ENCODE measurements at places on chromosomes 11 and 22.

GRCh38 chr11:122917311-122917710, 34.8 kb downstream of the JHY start:
- DNase-seq, result no peak

DNA sequence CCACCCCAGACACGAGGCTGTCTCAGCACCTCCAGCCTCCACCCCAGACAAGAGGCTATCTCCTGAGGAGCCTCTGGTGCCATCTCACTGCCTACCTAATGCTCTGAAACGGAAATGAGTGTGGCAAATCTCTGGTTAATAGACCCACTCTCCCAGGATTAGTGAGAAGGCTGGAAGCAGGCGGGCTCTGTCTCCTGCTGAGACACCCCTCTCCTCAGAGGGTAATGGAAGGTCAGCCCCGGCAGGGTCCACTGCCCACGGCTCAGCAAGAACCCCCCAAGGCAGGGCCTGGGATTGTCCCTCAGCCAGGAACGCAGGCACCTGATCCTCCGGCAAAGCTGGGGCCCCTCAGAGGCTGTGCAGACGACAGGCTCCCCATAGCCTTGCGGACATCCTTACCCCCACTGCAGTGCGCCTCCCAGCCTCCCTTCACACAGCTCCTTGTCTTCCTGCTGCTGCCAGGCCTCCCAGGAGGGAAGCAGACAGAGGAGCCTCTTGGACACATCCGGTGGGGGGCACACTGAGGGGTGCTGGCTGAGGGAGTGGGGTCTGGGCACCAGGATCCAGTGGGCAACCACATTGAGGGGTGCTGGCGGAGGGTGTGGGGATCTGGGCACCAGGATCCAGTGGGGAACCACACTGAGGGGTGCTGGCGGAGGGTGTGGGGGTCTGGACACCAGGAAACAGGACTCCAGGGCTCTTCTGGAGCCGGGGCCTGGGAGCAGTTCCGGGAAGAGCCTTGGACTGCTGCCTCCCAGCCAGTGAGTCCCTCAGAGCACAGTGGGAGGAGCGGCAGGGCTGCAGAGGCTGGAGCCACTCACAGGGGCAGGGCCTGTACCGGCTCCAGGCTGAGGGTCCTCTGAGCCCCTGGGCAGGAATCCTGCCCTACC, 13.1 kb downstream of the CHID1 start:
- DNase-seq, result no peak

DNA sequence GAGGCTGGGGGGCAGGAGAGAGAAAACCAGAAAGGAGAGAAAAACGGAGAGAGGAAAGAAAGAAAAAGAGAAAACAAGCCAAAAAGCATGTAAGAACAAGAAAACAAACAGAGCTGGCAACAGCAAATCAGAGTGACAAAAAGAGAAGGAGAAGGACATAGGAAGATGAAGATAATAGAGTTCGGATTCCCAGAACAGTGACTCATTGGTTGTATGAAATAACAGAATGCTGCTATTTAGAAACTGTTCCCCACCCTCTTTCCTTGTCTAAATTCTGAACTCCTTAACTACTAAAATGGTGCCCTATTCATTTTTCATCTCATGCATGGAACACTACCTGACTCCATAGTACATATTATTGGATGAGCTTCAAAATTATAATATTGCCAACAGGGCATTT, 317.4 kb downstream of the C11orf87 start:
- no peak for DNase-seq

- DNase-seq, result no peak
Measured at GRCh38 chr11:35066030-35066429, 72.9 kb upstream of the CD44 start.

GRCh38 chr22:30392661-30393321, 4.0 kb upstream of the SEC14L2 start:
- no peak for DNase-seq

DNA sequence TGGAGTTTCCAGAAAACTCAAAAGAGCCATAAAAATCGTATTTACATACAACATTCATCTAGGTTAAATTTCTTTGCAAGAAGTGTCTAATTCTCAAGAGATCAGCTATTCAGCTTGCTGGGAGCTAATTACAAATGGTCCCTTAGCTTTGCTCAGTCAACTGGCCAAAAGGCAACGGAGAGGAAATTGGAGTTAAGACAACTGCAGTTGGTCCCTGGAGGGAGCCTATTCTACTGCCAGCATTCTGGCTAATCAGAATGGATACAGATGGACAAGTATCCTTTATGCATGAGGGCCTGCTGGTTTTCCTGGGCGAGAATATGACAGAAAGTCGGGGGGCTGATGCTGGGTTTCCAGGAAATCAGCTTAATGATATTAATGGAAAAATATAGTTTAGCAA, 45.5 kb downstream of the KCNJ1 start:
- DNase-seq, result no peak

DNA sequence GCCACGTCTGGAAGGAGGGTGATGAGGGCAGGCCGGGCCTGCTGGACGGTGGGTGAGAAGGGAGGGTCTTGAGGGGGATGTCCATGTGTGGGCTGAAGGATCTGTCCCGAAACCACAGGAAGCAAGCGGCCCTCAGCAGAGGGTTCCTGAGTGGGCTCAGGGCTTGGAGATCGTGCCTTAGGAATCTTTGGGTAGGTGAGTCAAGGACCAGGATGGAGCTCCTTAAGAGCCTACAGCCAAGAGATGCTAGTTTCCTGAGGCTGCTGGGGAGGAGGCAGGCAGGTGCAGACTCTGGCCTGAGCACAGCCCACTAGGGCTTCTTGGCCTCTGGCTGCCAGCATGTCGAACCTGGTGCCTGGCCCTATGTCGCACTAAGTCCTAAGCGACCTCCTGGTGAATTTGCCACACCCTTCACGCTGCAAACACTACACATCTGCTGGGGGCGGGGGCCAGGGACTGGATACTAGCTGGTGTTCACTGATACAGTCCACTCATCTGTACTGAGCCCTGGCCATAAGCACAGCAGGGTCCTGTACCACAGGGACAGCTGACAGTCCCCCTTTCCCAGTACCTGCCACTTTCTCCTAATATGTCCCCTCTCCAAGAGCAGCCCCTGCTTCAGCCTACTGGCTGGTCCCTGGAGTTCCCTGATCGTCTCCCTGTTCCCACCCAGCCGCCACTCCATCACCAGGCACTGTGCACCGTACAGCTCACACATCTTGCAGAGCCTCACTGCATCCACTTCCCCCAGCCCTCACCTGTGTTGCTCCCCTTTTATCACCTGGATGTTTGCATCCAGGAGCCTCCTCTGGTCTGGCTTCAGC, 19.5 kb downstream of the GNAZ start:
- no peak for DNase-seq

GRCh38 chr11:78851878-78852586, 277.4 kb upstream of the NARS2 start:
- DNase-seq, result no peak

DNA sequence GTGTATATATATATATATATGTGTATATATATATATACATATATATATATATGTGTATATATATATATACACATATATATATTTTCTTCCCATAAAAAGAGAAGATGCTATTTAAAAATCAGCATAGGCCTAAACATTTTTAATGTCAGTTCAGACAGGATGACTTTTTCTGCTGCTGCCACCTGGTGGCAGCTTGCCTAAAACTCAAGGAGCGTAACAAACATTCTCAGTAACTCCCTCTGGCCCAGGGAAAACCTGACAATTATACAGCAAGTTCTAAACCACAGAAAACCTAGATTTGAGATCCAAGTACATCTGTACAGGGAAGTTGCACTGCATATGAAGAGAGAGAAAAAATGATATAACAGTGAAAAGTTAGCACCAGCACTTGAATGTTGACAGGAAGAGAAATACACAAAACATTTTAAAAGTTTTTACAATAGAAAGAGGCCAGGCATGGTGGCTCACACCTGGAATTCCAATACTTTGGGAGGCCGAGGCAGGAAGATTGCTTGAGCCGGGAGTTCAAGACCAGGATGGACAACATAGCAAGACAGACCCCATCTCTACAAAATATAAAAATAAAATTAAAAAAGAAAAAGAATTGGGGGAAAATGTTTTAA, 16.6 kb downstream of the OR8A1 start:
- DNase-seq, result no peak

DNA sequence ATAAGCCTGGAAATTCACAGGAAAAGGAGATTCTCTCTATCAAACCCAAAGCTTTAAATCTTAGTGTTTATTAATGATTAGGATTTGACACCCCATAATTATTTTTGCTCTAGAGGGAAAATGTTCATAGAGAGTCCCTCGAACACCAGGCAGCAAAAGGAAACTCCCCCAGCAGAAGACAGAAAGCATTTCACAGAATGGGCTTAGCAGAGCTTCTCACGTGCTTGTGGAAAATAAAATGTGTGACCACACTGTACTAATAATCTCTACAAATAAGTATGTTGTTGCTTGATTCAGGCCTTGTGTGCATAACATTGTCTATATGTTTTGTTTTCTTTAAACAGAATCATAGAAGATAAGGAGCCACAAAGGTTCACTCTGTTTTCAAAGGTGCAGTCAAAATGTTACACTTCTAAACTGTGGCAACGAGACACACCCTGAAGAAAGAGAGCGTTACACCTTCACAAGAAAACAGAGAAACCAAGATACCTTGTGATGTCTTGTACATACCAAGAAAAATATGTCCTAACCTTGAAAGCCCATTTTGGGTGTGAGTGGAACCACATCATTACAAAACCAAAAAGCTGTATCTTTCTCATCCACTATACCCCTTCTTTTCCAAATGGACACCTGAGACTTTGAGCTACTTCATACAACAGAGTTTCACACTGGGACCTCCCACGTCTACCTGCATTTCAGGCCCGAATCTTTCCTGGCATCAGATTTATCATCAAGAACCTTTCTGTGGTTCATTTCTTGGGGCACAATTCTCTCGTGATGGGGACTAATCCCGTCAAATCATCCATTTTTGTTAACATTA, 282.5 kb downstream of the ETS1 start:
- no peak for DNase-seq

GRCh38 chr11:73416786-73417185, 40.6 kb downstream of the RELT start:
- no peak for DNase-seq

DNA sequence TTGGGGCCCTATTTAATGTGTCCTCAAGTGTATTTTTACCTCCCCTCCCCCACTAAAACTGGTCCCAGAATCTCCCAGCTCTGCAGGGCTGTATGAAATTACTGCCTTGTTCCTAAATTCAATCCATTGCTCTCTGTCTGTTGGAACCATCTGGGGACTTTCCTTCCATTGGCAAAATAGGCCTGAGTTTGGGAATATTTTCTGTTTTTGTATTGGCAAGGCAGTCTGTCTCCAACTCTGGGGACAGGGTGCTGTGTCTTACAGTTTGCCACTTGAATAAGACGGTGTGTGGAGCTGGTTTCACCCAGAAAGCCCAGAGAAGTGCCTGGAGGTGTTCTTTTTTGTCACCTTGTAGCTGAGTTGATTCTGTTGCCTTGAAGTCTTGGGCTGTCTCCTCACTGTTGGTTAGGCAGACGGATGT, 1.3 kb downstream of the PACS1 start:
- DNase-seq, result no peak

Measured in omental fat pad (tissue), 4 donors.